ENCODE measurements at places on chromosomes 2 and 18. TPM values are rescaled to one million over a fixed set of nuclear protein-coding genes. Genes with fewer than 3 reads are reported as not detected.

DNA sequence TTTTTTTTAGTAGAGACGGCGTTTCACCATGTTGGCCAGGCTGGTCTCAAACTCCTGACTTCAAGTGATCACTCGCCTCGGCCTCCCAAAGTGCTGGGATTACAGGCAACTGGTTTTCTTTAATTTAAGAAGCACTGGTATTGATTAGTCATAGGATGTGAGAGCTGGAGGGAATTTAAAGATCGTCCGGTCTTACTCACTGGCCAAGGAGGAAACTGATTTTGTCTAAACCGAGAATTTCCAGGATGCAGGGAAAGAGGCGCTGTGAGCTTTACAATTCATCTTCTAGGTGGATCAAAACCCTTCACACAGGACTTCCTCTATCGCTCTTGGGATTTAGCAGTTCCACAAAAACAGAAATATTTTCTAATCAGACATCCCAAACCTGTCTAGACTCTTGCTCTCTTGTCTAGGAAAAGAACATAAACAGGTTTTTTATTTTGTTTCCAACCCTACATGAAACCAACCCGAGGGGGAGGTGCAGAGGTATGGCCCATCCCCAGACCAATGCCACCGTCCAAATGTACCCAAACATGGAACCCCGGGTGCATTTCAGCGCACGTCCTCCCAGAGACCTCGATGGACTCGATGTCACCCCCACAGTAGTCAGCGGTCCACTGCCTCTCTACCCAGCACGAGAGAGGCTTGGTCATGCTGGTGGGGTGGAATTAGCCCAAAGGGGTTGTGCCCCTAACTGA lies 12.5 kb upstream of the TUBB6 start:
- no peak for DNase-seq

- no peak for DNase-seq
Measured at GRCh38 chr2:237624565-237624964, 2.8 kb upstream of the LRRFIP1 start.

- no peak for DNase-seq
Measured at GRCh38 chr18:63183378-63183777, 136.2 kb downstream of the BCL2 start.

- DNase-seq, result no peak
Measured at GRCh38 chr18:45167631-45168280, 447.5 kb upstream of the SLC14A2 start.

- no peak for DNase-seq
Measured at GRCh38 chr18:58205443-58206160, 161.6 kb downstream of the NEDD4L start.

GRCh38 chr2:28400419-28400818 lies 7.8 kb downstream of the FOSL2 start:
- DNase-seq, result peak; percentile 26

DNA sequence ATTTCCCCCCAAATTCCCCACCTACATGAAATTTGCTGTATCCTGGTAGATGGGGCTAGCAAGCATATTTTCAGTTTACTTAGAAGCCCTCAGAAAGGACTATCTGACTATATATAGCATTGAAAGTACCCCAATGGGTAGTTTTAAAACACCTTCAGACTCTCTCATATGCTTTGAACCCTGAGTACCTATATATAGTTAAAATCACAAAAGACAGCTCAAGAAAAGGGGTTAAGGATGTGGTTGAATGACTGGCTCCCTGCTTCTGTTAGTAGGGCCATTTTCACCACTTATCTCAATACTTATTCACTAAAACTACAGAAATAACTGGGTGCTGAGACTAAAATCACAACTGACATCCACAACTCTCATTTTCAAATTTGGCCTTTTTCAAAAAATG lies 18.5 kb downstream of the WDPCP start:
- DNase-seq, result no peak

- DNase-seq, result peak; percentile 24
Measured at GRCh38 chr2:127102521-127103242, 4.3 kb downstream of the BIN1 start.

DNA sequence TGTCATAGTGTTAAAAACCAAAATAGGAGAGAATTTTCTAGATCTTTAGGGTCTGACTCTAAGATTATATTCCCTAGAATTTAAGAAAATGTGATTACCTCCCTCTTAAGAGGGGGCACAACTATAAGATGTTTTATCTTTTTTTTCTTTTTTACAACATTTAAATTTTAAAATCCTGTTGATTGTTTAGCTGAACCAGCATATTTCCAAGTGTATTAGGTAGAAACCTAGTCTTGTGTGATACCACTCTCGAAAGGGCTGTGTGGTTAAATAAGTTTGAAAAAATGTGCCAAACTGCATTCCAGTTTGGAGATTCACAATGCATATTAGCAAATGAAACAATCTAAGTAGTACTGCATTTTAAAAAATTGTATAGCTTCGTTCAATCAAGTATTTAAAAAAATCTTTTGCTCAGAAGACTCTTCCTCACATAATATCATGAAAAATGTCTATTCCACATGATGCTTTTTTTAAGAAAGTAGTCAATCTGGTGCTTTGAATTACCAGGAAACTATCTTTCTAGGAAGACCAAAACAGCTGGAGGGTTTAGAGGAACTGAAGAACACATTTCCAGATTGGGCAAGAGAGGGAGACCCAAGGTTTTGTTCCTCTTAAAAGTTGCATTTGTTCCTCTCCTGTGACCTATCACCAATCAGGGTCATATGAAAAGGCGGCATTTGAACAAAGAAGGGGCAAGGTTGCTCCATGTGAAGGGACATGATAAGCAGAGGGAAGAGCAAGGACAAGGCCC lies 98.8 kb downstream of the DPP4 start:
- no peak for DNase-seq

DNA sequence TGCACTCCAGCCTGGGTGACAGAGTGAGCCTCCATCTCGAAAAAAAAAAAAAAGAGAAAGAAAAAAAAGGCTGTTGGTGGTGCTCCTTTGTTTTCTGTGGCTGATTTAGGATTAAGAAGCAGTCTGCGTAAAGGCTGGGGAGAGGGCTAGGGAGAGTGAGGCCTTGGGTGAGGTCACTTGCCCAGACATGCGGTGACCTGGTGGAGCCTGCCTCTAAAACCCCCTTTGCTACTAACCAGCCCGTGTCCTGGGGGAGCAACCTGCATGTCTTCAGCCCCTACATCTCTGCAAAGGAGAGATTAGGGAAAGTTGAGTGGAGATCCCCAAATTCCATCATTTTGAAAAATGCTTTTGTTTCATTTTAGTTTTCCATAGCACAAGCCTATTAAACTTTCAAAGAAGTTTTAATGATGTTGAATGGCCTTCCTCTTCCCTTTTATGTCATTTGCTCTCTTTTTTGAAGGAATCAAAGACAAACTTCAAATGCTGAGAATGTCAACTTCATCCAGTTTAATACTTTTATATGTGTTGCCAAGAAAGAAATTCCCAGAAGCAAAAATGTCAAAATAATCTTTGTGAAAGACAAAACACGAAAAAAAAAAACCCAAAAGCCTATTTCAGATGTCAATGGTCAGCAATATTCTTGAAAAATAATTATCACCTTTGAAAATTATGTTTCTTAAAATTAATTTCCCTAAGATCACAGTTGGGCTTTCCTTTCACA lies 38.9 kb upstream of the RALBP1 start:
- no peak for DNase-seq

- DNase-seq, result no peak
Measured at GRCh38 chr2:55101466-55101865, 51.2 kb upstream of the RTN4 start.

DNA sequence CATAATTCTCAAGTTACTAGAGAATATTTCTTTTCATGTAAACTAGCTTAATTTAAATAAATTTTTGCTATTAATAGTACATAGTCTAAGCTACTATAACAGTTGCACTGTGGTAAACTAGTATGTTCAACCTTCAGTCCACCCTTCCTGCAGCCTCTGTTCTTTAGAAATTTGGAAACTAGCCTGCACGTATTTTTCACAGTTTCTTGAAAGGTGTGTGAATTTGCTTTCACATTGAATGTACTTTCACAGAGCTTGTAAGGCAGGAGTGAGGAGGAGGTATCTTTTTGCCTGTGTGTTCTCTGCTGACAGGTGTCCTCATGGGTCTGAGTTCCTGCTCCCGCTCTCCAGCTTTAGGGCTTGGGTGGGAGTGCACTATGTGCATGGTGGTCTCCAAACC lies 117.5 kb downstream of the ATP9B start:
- no peak for DNase-seq

- DNase-seq, result no peak
Measured at GRCh38 chr18:515156-515815, 14.8 kb upstream of the COLEC12 start.

DNA sequence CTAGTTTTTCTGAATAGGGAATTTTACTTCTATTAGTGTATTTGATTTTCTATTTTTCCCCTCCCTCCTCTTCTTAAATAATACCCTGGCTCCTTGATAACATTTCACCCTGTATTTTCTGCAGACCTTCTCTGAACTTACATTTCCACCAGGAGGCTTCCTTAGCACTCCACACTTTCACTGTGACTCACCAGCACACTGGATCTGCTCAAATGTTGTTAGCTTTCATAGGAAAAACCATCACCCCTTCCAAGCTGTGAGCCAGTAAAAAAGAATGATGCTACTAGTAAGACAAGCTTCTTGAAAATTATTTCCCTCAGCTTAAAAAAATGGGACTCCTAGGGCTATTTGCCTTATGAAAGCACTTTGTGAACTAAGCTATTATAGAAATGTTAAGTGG lies 16.1 kb downstream of the SUPT7L start:
- DNase-seq, result no peak

DNA sequence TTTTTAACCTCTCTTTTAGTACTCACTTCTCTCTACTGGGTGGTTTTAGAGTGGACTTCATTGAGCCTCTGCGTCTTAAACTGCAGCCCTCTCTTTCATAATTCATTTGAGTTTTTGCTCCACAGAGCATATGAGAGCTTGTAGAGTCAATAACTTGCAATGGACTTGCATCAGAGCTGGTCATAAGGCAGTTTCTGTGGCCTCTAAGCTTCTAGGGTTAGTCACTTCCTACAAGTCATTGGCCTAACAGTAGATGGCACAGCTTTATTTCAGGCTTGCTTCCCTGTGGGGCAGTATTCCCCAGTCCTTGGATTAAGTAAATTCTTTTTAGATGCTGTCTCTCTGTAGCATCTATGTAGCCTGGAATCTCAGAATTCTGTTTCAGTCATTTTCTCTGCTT lies 1435.7 kb downstream of the LRP1B start:
- no peak for DNase-seq

GRCh38 chr18:26483633-26484032 lies 64.7 kb downstream of the KCTD1 start:
- no peak for DNase-seq

DNA sequence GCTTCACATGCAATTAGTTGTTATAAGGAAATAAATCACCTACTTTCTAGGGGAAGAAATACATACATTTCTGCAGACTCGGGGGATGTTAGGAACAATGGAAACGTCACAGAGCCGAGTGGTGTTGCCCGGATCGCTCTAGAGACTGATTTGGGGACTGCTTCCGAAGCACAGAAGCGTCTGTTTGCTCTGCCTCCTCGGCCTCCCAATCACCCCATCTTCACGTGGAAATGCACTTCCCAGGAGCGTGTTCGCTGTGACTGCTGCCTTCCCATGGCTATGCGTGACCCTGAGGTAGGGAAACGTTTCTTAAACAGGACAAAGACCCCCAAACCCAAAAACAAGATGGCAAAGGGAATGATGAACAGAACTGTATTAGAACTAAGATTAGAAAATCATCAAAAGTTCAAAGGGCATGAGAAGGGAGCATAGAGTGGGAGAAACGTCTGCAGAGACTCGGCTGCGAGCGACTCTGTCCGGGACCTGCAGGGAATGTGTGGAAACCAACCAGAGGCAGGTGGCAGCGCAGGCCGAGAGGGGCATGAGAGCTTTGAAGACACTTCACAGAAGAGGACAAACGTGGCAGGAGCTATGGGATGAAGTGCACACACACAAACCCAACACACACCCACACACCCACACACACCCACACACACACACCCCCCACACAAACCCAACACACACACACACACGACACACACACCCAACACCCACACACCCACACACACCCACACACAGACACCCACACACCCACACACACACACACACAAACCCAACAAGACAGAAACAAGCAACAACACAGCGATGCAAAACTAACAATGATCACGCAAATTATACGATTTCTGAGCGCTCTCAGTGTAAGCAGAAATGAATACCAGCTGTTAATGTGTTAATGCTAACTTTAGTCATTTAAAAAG lies 41.3 kb downstream of the RTP5 start:
- DNase-seq, result no peak

DNA sequence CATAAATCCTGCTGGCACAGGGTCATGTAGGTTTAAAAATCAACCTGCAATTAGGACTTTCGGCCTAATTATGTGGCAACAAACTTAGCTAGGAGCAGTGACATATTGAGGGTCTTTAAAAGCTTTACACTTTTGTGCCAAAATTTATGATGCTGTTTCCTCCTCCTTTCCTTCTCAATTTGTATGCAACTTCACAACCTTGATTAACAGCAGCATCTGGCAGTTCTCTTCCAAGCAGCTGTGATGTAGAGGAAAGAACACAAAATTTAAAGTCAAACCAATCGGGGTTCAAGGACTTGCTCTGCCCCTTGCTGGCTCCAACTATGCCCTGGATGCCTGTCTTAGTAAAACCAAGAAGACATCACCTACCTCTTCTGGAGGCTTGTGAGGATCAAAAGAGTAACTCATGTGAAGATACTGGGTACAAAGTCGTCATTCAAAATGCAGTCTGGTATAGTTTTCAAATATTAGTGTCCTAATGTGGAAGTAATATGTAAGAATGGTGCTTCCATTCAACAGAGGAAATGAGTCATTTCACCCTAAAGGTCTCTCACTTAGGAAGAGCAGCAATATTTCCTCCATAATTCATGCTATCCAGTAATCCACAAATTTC lies 94.7 kb downstream of the ANKRD44 start:
- DNase-seq, result no peak

GRCh38 chr18:3246635-3247239 lies 864 bp upstream of the MYL12A start:
- peak; percentile 63 for DNase-seq

- DNase-seq, result no peak
Measured at GRCh38 chr18:11274144-11274794, 124.9 kb upstream of the PIEZO2 start.

- DNase-seq, result no peak
Measured at GRCh38 chr18:3869848-3870247, 419.9 kb downstream of the TGIF1 start.

GRCh38 chr2:165203689-165204559 lies at the start of gene SCN3A:
TSS of gene SCN3A (minus strand) at chr2:165204050. CDS start at chr2:165176394, 27,656 bp downstream.
- peak; percentile 42 for DNase-seq

- no peak for DNase-seq
Measured at GRCh38 chr2:2762913-2763312, 431.8 kb upstream of the MYT1L start.

Gene EGR4
- total RNA-seq, result not detected

Gene ADCYAP1
- not detected for total RNA-seq

Gene SERPINB11
- not detected for total RNA-seq

Gene TRIM43
- not detected for total RNA-seq

Gene LYPD1
- total RNA-seq, result 0.37 TPM

Gene CCDC74B
- 0.19 TPM for total RNA-seq

Gene FASTKD2
- total RNA-seq, result 17.7 TPM

Gene EFHD1
- total RNA-seq, result 30.3 TPM

Gene TUBA3D
- total RNA-seq, result not detected

Gene NT5C1B
- total RNA-seq, result not detected

Gene POTEC
- not detected for total RNA-seq

Gene RTN4
- total RNA-seq, result 130 TPM
